ENCODE measurements at places on chromosomes 11 and 22. TPM values are rescaled to one million over a fixed set of nuclear protein-coding genes. Genes with fewer than 3 reads are reported as not detected.

Gene ESAM
- total RNA-seq, result 0.53 TPM

Gene OR56A1
- total RNA-seq, result not detected

Gene PATE3
- total RNA-seq, result not detected

- no peak for DNase-seq
These were observed 92.5 kb downstream of the C11orf87 start for GRCh38 chr11:109514313-109515018.

- no peak for DNase-seq
These were observed 91.8 kb downstream of the SWAP70 start for GRCh38 chr11:9755561-9756185.
